ENCODE measurements at places on chromosomes 2 and 18.
A peak's percentile ranks its signal among the peaks of the same experiment; 100 is the strongest.

DNA sequence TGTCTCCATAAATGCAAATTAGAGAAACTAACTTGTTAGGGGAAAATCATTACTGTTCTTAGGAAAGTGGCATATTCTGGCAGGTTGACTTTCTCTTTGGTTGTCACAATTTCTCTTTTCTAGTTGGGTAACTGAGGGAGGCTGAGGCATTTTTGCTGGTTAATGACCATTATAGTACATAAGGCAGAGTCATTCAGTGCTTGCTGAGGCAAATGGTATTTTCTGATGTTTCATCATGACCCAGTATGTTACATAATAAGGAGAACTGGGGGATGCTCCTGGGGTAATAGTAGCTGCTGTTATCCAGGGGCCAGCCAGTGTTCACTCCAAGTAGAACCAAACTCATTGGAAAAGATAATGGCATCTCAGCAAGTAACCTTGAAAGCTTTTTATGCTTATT is 62.3 kb downstream of the ITGA6 start:
- peak; percentile 33 for DNase-seq

DNA sequence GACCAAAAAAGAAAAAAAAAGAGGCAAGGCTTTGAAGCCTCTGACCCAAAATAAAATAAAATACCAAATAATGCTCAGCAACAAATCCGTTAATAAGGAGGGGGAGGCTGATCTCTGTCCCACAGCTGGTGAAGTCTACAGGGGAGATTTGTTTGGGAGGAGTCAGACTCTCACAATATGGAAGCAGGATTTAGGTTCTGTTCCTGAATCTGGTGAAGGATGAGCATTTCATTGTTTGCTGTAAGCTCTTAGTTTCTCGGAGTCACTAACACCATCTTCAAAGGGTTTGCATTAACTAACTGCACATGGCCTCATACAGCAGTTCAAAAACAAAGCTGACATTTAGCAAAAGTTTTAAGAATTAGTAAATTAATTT is 339.4 kb upstream of the TNP1 start:
- no peak for DNase-seq

DNA sequence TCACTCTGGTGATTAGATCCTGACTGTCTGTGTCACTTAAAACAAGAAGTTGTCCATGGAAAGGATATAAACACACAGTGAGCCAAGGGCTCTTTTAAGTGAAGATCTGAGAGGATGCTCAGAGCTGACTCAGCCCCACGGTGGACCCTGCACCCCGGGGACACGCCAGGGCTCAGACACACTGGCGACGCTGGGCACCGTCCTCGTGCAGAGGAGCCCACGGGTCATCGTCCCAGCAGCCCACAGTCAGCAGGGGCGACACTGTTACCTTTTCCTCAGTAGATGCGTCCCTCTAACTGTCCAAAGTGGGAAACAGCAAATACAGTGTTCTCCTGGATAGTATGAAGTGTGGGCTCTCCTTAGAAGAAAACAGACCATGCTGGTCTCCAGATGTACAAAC is 225.6 kb downstream of the HDAC4 start:
- no peak for DNase-seq

DNA sequence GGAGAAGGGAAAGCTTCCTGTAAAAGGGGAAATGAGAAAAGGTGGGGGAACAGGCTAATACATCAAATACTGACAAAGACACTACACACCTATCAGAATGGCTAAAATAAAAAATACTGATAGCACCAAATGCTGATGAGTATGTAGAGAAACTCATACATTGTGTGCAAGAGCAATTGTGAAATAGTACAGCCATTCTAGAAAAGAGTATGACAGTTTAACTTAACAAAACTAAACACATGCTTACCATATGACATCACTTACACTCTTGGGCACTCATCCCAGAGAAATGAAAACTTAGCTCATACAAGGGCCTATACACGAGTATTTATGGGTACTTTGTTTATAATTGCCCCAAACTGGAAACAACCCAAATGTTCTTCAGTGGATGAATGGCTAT is 53.4 kb downstream of the ZNF638 start:
- DNase-seq, result peak; percentile 82

DNA sequence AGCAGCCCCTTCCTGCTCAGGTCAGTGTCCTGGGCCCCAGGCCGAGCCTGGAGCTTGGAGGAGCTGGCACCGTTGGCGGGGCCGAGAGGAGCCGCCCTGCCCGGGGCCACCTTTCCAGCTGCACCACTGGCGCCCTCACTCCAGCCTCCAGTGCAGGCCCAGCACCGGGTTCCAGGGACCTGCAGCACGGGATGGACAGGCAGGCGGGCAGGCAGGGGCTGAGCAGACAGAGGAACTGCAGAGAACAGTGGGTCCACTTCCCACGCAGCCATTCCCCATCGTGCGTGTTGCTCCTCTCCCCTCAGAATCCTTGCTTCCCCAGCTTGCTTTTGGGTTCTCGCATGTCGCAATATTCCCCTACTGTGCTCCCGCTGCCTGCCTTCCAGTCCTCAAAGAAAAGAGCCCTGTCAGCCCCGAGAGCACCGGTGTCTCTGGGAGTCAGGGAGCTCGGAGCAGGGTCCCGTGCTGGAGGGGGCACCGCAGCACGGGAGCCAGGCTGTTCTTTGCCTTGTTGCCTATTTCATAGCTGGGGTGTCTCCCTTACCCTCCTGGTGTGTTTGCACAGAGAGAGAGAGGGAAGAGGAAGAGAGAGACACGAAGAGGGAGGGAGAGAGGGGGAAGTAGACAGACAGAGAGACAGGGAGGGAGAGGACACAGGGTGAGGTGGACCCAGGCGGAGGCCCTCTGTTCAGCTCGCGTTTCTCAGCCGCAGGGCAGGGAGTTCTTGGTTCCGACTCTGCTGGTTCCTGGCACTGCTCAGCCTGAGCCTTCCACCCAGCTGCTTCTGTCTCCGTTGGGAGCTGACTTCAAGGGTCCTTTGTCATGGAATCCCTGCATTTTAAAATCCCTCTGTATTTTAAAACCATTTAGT is 126.0 kb downstream of the MBP start:
- DNase-seq, result peak; percentile 24

- DNase-seq, result peak; percentile 62
Observed at GRCh38 chr2:157837851-157838441, 38.2 kb downstream of the ACVR1 start.

- DNase-seq, result no peak
Observed at GRCh38 chr2:58928973-58929372, 687.8 kb upstream of the FANCL start.

DNA sequence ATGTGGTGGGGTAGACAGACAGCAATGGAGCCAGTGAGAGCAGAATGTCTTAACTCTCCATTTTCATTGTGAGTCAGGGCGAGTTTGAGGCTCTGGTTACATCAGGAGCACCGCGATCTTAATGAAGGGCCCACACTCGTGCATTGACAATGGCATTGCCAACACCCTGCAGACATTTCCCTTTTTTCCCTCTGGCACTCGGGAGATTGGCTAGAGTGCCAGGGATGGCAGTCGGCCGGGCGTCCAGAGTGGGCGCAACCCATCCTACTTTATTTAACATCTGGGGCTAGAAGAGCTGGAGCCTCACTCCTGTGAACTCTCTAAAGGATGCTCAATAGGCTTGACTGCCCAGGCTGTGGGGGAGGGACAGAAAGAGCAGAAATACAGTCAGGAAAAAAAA is 9.7 kb downstream of the PROKR1 start:
- DNase-seq, result no peak

DNA sequence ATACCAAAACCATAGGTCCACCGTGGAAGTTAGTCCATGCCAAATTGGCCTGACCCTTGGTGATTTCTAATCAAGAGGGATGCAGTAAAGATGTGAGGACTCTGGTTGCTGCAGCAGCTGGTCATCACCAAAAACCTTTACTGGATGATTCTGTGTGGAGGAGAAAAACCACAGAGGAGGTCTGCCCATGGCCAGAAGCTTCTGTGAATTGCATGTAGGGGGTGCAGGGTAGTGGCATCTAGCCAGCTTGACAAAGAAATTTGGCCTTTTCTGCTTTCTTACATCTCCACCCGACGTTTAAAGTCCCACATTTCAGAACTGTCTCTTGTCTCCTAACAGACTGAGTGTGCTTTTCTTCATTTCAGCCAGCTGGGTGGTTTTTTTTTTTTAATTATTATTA is 180.0 kb downstream of the TPGS2 start:
- DNase-seq, result no peak

DNA sequence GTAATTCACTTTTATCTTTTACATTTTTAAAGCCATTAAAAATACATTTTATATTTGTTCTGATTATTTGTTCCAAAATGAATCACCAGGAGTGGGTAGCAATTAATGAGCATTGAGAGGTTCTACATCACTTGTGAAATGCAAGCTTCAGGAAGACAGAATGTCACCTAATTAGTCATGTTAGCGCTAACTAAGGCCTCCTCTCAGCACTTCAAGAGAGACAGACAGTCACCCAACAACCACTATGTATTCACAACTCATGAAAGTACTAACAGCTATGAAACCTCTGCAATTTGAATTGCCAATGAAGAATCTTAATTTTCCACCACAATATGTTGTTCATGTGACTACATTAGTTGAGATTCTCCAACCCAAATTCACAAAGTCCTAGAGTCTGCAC is 611.0 kb downstream of the KCNJ3 start:
- no peak for DNase-seq

DNA sequence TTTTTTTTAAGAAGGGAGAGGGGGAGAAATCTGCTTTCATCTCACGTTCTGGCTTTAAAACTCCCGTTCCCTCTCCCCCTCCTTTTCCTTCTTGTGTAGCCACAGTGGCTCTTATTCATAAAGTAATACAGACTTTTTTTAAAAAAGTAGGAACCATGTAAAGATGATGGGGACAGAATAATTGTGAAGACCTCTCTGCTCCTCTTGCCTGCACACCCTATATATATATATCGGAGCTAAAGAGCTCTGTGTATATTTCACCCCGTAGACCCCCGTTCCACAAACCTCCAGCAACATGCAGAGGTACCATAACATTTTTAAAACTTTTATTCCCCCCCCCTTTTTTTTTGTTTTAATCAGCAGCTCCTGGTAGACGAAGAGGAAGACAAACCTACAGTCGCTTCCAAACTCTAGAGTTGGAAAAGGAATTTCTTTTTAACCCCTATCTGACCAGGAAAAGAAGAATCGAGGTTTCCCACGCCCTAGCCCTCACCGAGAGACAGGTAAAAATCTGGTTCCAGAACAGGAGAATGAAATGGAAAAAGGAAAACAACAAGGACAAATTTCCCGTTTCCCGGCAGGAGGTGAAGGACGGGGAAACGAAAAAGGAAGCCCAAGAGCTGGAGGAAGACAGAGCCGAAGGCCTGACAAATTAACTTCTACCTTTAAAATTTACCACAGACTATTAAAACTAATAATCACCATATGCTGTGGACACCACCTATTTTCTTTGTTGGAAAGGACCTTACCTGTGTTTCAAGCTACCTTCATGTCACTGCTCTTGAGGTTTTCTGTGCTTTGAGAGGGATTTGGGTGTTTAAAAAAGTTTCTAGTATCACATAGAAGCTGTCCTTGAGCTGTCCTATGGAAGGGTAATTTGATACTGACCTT is 1.7 kb downstream of the HOXD8 start:
- DNase-seq, result no peak

- DNase-seq, result no peak
Observed at GRCh38 chr2:71851094-71851750, 296.4 kb downstream of the CYP26B1 start.

GRCh38 chr2:71603851-71604725 is 150.7 kb downstream of the DYSF start:
- no peak for DNase-seq

DNA sequence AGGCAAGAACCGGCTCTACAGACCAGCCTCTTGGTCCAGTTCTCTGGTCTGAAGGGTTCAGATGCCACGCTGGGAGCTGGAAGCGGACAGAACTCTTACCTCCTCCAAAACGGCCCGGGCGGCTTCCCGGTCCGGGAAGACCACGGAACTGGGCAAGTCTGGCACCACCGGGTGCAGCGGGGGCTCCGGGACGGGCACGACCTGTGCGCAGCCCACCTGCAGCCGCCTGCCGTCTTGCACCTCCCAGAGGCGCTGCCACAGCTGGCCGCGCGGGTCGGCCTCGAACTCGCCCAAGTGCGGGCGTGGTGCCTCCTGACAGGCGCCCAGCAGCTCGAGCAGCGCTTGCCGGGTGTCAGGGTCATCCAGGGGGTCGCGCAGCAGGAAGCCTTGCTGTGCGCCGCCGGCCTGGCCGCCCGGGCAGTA is 773 bp downstream of the CMPK2 start:
- DNase-seq, result peak; percentile 37

- peak; percentile 53 for DNase-seq
Observed at GRCh38 chr18:7830468-7830867, 263.4 kb downstream of the PTPRM start.

DNA sequence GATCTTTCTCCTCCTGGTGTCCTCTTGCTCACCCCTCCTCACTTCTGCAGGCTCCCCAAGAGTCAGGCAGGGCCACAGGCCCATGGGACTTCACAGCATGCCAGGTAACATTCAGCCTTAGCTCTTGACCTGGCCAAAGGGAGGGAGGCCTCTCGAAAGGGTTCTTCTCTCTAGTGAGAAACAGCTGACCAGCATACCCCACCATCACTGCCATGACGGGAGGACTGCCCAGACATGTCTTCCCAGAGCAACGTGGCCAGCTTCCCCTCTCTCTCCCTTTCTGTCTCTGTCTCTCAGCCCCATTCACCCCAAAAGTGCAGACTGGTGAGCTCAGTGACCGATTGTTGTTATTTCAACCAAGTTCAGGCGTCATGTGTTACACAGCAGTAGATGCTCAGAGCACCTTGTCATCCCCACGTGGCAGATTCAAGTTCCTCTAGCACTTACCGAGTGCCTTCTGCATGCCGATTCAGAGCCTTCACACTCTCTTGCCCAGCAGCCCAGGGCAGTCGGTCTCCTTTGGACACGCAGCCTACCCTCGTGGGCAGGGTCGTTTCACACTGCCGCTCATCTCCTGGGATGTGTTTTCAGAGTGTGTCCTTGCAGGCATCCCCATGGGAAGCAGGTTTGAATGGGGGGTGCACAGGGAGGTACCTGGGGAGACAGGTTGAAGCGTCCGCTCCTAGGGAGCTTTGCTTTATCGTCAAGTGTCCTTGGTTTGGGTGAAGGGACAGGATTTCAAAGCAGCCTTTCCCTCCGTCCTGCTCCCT is 259.9 kb downstream of the NDUFA10 start:
- no peak for DNase-seq

DNA sequence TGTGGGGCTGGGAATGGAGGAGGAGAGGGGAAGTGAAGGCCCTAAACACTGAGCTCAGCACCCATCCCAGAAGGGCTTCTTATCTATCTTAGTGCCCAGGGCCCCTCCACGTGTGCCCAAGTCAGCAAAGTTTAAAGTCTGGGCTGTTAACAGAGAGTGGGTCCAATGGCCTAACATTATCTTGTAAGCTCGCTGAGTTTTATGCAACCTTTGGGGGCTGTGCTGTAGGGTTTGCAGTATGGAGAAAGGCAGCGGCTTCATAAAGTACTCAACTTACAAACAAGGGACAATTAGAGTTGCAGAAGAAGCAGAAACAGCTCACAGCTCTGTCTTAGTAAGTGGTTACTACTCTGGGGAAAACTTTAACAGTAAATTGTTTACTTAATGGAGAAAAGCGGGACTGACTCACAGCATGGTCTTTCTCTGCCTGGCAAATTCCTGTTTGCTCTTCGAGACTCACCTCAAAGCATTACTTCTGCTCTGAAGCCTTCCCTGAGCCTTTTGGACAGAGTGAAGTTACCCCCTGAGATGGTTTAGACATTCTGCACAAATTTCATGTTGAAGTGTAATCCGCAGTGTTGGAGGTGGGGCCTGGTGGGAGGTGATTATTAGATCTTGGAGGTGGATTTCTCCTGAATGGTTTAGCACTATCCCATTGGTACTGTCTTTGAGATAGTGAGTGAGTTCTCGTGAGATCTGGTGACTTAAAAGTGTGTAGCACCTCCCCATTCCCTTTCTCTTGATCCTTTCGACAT is 9.0 kb downstream of the ENOSF1 start:
- peak; percentile 76 for DNase-seq

GRCh38 chr2:190343536-190344275 is at the start of gene INPP1:
TSS of gene INPP1 (plus strand) at chr2:190343589. CDS start at chr2:190360103, 16,514 bp downstream.
- DNase-seq, result peak; percentile 45

Data from choroid plexus epithelial cell (primary cell).